ENCODE measurements at places on chromosomes 11 and 22.

DNA sequence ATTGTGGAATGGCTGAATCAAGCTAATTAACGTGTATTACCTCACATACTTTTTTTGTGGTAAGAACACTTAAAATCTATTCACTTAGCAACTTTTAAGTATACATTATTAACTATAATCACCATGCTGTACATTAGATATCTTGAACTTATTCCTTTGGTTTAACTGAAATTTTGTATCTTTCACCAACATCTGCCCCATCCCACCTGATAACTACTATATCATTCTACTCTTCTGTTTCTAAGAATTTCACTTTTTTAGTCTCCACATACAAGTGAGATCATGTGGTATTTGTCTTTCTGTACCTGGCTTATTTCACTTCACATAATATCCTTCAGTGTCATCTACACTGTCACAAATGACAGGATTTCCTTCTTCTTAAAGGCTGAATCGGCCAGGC lies 17.1 kb upstream of the VWA5A start:
- no peak for DNase-seq

GRCh38 chr11:116502641-116503061 lies 270.1 kb downstream of the BUD13 start:
- DNase-seq = no peak

GRCh38 chr11:105838668-105839384 lies 183.2 kb downstream of the MSANTD4 start:
- no peak for DNase-seq

DNA sequence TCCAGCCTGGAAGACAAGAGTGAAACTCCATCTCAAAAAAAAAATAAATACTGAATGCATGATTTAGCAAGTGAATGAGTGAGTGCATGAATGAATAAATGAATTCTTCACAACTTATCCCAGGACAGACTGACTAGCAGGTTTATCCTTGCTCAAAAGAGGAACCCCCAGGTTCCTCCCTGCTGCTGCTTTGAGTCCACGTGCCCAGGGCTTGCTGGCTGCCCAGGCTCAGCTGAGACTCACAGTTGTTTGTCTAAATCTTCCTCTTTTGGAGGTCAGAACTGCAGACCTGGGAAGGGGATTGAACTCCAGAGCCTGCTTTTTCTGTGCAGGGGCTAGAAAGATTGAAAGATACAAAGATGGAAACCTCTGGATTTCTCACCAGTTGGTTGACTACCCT lies 117.4 kb upstream of the TMEM45B start:
- DNase-seq = peak; percentile 3

DNA sequence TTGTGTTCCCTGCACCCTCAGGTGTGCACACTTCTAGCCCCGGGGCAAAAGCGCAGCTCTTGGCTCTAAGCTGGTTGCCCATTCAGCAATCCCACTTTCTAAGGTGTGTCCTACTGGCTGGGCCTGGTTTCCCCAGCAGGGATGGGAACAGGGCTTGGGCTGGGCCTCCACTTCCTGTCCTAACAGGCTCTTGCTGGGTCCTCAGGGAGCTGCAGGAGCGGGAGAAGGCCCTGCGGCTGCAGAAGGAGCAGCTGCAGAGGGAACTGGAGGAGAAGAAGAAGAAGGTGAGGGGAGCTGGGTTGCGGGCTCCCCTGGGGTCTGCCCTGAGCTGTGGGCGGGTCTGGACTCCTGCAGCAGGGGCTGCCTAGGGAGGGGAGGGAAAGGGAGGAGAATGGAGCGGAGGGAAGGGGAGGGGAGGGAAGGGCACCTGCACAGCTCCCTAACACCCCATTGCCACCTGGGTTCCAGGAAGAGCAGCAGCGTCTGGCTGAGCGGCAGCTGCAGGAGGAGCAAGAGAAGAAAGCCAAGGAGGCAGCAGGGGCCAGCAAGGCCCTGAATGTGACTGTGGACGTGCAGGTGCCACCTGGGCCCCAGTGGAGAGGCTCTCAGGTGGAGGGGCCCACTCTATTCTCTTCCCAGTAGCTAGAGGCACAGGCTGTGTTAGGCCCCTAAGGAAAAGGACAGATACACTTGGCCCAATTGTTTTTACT lies 24.6 kb downstream of the INCENP start:
- no peak for DNase-seq

GRCh38 chr22:49928185-49928495 lies 9.7 kb downstream of the CRELD2 start:
- DNase-seq = no peak

DNA sequence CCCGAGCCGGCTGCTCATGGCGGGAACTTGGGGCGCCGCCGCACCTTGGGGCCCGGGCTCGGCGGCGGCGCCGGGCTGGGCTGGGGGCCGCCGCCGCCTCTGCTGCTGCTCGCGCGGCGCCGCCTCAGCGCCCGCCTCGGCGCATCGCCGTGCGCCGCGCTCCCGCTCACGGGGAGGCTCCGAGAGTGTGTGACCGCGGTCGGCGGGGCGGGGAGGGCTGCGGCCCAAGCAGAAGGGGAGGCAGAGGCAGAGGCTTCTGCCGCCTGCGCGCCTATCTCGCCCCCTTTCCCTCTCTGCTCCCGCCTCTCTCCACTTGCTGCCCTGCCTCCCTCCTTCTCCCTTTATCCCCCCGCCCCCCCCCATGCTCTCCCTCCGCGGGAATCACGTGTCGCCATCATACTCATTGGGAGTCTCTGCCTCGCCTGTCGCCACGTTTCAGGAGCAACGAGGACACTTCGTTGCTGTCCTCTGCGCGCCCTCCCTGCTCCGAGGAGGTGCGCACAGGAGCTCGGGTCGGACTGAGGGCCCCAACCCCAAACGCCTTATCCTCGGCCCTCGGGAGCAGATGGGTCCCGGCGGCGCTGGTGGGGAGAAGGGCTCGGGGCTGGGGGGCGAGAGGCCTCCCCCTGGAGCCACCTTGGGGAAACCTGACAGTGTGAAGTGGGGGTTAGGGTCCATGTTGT lies at the start of gene GUCY1A2:
Gene GUCY1A2 (minus strand): TSS at position 258 of the 683 bp plus-strand sequence. CDS start 421 bp downstream, outside the sequence.
- DNase-seq = no peak

DNA sequence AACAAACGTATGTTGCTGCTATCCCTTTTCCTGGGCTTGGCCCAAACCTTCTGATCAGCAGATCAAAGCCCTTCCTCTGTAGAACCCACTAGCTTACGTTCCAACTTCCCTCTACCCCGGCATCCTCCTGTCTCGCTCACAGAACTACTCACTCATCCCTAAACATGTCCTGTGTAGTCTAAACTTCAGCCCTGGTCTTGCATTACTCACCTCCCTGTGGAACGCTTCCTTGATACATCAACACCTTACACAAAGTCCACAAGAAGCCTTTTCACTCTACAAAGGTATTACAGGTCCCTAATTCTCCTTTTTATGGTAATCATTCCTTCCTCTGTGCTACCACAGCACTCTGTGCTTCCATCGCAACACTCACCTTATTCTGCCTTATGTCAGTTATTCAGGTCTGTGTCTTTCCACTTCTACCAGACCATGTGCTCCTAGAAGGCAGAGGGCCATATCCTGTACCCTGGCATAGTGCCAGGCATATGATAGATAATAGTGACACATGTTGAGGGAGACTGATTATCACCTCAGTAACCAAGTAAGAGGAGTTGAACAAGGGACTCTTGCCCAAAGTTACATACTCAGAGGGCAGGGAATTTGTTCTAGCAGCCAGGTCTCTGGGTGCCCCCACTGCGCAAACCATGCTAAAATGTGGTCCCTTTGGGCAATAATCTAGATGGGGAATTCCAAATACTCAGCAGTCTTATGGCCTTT lies 41.6 kb downstream of the USP35 start:
- DNase-seq = no peak

DNA sequence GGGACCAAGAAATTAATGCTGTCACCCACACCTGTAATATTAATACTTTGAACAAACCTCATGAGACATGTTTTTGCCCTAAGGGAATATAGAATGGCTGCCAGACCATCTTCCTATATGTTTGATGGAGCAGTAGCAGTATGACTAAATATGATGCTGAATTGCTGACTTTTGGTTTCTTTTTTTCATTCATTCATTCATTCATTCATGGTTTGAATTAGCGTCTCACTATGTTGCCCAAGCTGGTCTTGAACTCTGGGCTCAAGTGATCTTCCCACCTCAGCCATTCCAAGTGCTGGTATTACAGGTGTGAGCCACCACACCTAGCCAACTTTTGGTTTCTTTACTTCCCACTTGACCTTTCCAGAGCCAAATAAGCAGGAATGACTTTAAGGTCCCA lies 7.8 kb downstream of the CCDC117 start:
- no peak for DNase-seq

DNA sequence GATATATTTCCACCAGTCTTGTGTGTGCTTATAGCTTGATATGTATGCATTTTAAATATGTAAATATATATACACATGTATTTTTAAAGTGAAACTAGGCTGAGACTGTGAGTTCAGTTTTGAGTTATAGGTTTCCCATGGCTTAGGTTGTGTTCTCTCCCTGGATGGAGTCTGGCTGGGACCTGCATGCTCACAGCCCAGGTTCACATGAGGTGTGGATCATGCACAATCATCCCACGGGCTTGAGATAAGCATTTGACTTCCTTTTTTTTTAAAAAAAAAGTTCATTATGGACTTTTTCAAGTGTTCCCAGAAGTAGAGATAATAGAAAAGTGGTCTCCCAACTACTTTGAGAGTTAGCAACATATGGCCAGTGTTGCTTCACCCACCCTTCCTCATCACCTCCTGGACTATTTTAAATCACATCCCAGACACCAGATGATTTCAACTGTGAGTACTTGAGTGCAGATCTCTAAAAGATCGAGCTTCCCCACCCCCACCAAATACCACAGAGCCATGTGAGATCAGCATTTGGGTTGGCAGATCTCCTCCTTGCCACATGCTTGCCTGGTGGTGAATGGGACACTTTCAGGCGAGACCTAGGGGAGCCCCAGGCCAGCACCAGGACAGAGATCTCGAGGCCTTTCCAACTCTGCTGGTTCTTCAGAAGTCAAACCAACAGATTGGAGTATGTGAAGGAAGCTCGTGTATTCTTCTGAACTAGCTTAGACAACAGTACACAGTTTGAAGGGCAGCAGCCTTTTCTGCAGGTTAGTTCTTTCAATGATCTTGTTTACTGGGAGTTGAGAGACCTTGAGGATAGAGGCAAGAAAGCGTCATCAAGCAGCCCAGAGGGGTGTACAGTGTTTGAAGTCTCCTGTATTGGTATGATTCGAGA lies 15.9 kb downstream of the MED15 start:
- DNase-seq = no peak

- no peak for DNase-seq
Observed at GRCh38 chr22:39525658-39525975, 5.3 kb downstream of the ATF4 start.

DNA sequence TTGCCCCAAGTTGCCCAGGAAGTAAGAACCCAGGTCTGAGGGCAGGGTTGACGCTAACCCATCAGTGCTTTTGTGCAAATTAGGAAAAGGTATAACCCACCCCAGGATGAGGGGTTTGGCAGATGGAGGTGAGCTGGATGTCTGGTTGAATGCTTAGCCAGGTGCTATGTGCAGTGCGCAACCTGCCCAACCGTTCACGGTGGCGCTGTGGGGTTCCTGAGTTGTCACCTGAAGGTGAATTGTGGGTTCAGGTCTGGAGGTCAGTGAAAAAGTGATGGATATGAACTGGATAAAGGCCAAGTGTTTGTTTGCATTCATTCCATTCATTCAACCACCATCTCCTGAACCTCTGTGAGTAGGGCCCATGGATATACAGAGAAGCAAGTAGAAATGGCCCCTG lies 14.3 kb upstream of the LGALS2 start:
- no peak for DNase-seq

- DNase-seq = no peak
Observed at GRCh38 chr22:44628835-44629234, 73.2 kb upstream of the PRR5 start.

DNA sequence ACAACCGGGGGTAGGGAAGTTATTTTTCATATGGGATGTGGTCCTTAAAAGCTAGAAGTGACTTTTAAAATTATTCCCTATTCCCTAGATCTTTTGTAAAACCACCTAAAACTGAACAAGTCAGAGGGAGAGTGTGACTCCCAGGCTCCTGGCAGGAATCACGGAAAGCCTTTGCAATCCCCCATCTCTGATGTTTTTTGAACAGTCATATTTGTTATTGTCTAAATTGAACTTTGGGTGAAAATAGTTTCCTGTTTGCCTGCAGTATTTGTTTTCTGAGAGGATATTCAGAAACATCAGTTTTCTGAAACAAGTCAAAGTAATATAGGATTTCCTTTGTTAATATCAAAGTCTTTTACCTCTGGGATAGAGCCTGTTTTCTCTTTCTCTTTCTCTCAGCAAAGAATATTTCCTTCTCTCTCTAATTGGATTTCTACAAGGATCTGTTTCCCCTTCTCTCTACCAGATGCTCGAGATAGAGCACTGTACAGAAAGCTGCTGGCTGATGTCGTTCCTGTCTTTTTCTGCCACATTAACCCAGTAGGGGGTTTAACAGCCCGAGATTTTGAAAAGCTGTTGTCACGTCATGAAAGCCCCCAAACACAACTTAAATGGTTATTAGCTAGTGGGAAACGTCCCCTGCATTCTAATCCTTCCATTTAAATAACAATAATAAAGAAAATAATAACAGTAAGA lies 132.2 kb upstream of the PITPNB start:
- DNase-seq = no peak

- no peak for DNase-seq
Observed at GRCh38 chr22:49999063-49999945, 13.3 kb downstream of the IL17REL start.

DNA sequence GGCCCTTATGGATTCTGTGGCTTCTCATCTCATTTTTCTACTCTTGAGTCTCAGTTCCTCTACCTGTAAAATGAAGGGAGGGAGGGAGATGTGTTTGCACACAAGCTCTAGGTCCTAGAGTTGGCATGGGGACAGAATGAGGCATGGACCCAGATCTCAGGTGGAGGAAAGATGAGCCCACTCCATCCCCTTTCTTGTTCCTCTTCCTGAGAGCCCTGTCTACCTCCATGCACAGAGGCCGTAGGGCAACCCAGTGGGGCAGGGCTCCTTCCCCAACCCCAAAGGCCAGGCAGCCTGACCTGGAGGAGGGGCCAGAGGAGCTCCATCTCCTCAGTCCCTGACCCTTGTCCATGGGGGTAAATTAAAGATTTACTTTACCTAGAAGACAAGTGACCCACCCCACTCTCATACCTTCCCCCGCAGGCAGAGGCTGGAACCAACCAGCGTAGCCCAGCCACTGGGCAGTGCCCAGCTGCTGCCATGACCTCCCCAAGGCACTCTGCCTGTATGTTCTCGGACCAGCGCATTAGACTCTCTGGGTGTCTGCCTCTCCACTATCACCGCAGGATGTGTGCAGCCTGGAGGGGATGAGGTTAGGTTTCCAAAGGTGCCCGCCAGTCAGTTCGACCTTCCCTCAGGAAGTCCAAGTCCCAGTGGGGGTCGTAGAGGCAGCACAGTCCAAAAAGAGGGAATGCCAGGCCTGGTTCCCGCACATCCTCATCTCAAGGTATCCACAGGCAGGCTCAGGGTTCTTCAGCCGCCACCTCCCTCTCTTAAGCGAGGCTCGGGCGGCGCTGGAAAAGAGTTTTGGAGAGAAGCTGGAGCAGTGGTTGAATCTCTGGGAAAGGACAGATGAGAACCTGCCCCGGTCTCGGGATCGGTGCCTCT lies 3.0 kb downstream of the SMTN start:
- DNase-seq = peak; percentile 61

Data from KG1 (cell line).